ENCODE measurements at places on chromosomes 5 and 9.

- no peak for DNase-seq
Measured at GRCh38 chr9:123923377-123923776, 6.5 kb downstream of the DENND1A start.

DNA sequence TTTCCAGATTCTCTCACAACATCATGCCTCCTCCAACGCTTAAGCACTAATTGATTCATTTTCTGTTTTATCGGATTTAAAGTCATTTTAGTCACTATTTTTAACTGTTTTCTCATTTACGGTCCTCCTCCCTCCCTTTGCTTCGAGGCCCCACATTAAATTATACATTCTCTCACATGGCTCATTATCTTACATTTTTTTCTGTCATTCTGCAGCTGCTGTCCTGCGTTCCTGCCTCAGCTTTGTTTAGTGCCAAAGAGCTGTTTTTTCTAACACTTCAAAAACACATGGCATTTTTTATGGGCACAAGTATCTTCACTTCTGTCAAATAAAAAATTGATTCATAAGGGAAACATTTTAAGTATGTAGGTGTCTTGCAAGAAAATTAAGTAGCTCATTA lies 130.1 kb upstream of the FST start:
- no peak for DNase-seq

GRCh38 chr9:113524468-113524867 lies 60.9 kb downstream of the RGS3 start:
- no peak for DNase-seq

- DNase-seq: no peak
Measured at GRCh38 chr5:125526966-125527365, 780.5 kb upstream of the ZNF608 start.

All from femur (tissue), 1 donor.